ENCODE measurements at places on chromosomes 7 and 10. TPM values are rescaled to one million over a fixed set of nuclear protein-coding genes. Genes with fewer than 3 reads are reported as not detected.
A peak's percentile ranks its signal among the peaks of the same experiment; 100 is the strongest.

DNA sequence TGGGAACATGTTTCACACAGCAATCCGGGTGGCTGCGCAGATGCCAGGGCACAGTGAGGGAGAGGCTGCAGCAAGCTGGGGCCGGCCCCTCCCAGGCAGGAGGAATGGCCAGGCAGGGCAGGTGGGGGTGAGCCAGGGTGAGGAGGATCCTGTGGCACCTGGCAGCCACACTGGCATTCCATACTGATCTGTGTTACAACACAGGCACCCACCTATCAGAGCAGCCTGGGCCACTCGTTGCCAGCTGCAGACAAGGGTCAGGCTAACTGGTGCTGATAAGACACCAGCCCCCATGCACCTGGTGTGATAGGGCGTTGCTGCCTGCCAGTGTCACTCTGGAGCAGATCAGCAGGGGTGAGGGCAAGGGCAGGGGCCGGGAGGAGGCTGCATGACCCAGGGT is 16.6 kb upstream of the RET start:
- DNase-seq = no peak

GRCh38 chr10:69124563-69125268 is 738 bp downstream of the VPS26A start:
- peak; percentile 11 for DNase-seq

The IL2RA gene
- polyA plus RNA-seq = not detected

GRCh38 chr7:147579148-147579547 is 1011.4 kb upstream of the C7orf33 start:
- DNase-seq = no peak

DNA sequence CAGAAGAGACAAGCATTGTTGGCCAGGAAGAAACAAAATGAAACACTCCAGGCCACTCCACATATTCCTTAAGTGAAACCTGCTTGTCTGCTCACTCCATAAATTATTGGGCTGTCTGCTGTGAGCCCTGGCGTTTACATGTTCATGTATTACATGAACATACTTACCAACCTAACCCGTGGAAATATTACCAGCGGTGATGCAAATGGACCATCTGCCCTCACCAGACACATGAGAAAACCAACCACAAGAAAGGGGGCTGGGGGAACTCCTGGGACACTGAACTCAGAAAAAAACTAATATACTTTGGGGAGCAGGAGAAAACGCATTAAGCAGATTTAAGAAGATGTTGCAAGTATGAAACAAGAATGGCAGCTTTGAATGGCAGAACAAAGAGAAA is 731.2 kb upstream of the IGFBP3 start:
- DNase-seq = no peak

GRCh38 chr7:150631866-150632864 is at the start of gene GIMAP6:
GIMAP6 (minus strand) TSS chr7:150632385; CDS start chr7:150630142, 2,243 bp downstream.
- no peak for DNase-seq

The RAPGEF5 gene
- polyA plus RNA-seq = 0.16 TPM

DNA sequence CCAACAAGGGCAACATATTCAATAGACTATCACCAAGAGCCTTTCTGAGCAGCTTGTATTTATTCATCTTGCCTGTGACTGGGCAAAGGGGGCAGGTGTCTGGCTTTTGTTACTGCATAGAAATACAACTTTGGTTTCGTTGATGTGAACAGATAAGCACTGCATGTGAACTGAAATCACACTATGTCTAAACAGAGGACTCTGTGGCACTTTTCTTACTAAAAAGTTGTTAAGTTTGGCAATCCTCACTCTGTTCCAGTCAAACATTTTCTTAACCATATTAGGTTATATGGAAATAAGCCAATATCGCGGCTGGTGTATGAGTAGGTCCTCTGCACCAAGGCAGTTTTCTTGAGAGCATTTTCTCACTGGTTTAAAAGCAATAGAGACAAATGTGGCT is 48.5 kb downstream of the CALD1 start:
- DNase-seq = peak; percentile 37

- no peak for DNase-seq
Observed at GRCh38 chr7:44636041-44636584, 29.7 kb downstream of the OGDH start.

GRCh38 chr7:64551375-64552142 is 11.3 kb downstream of the ZNF680 start:
- DNase-seq = no peak

DNA sequence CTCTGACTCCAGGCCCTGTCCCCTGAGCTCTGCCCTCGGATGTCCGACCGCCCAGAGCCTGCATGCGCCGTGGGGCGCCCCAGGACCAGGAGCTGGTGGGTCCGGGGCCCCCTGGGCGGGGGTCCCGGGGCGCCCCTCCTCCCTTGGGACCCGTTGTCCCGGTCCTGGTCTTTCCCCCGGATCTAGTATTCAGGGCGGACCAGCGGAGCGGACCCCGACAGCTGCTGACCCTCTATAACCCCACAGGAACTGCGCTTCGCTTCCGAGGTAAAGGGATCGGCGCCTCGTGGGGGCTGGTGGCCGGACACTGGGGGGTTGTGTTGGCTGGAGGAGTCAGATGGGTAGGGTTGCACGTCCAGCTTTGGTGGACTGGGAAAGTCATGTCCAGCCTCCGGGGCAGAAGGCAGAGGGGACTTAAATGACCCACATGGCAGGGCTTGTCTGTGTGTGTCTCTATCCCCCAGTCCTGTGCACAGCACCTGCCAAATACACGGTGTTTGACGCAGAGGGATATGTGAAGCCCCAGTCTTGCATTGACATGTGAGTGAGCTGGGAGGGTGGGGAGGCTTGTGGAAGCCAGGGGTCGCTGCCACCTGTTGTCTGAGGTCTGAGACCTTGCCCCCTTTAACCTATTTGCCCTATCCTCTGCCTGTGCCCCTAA is 520 bp downstream of the MOSPD3 start:
- no peak for DNase-seq

DNA sequence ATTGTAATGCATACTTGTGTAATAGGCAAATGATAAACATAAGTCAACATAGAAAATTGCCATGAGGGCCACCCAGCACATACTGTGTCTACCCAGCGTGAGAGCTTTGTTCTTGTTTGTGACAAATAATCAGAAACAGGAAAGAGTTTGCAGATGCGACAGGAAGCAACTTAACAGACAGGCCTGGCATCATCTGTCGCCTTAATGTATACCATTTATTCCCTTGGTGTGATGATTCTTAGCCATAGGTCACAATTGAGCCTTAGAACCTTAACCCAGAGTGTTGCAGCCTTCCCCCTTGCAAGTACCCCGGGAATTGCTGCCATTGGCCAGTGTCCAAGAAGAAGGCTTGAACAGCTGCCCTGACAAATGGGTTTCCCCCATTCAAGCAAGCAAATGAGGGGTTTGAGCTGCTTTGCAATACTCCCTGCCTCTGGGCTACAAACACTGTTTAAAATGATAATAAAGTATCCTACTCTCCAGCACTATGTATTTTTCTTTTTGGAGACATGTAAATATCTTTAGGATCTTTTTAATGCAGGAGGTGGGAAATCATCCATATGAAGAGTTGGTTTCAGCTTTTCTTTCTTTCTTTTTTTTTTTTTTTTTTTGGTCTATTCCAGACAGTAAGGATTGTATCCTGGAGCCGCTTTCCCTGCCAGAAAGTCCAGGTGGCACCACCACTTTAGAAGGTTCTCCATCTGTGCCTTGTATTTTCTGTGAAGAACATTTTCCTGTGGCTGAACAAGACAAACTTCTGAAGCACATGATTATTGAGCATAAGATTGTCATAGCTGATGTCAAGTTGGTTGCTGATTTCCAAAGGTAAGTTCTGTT is 80.0 kb downstream of the ZNF277 start:
- DNase-seq = no peak

The NODAL gene
- polyA plus RNA-seq = not detected

GRCh38 chr10:17624996-17625395 is 7.8 kb upstream of the HACD1 start:
- DNase-seq = no peak
